ENCODE measurements at places on chromosomes 2 and 18.

DNA sequence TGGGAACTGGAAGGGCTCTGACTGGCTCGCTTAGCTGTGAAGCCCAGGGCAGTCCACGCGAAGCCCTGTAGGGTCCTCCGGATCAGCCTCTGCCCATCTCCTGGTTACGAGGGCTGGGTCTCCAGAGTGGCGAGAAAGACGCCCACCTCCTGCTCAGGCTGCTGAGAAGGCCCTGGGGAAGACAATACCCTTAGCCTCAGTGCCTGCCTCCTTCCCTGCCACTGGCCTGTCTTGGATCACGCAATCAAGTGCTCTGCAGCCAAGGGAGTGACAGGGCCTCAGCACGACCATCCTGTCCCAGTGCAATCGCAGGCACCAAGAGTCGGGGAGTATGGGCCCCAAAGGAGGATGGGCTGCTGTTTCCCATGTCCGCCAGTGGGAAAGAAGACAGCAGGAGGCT is 165.7 kb upstream of the GLI2 start:
- DNase-seq, result no peak

GRCh38 chr2:105782123-105782522 is 37.4 kb downstream of the NCK2 start:
- DNase-seq, result no peak

DNA sequence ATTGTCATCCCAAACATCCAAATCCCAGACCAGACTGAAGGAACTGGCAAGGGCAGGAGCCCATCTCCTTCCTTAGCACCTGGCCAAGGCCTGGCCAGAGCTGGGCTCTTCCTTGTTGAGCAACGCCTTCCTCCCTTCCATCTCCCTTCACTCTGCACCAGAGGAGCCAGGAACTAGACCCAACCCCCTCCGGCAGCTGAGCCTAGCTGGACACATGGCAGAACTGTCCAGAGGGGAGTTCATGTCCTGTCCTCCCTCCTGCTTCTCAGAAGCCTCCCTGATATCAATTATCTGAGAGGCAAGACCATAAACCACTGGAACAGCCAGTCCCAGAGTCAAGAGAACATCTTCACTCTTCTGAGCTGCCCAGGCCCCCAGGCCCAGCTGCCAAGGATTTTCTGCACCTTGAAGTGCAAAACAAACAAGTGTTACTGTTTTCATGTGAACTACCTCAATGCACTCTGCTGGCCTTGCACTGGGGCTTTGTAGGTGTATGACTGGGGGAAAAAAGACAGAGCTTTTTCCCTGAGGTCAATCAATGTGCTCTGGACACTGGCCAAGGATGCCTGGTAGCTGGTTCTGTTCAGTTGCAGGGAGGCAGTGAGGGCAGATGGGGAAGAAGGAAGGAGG is 107.6 kb upstream of the MSH6 start:
- no peak for DNase-seq

DNA sequence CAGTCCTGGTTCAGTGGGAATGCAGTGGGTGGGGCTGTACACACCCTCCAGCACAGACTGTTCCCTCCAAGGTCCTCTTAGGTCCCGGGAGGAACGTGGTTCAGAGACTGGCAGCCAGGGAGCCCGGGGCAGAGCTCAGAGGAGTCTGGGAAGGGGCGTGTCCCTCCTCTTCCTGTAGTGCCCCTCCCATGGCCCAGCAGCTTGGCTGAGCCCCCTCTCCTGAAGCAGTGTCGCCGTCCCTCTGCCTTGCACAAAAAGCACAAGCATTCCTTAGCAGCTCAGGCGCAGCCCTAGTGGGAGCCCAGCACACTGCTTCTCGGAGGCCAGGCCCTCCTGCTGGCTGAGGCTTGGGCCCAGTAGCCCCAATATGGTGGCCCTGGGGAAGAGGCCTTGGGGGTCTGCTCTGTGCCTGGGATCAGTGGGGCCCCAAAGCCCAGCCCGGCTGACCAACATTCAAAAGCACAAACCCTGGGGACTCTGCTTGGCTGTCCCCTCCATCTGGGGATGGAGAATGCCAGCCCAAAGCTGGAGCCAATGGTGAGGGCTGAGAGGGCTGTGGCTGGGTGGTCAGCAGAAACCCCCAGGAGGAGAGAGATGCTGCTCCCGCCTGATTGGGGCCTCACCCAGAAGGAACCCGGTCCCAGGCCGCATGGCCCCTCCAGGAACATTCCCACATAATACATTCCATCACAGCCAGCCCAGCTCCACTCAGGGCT is 17.5 kb upstream of the FAHD2A start:
- DNase-seq, result no peak

- no peak for DNase-seq
Observed at GRCh38 chr2:190446193-190446592, 38.0 kb downstream of the MFSD6 start.

GRCh38 chr2:27838502-27838901 is 51.7 kb downstream of the RBKS start:
- no peak for DNase-seq

DNA sequence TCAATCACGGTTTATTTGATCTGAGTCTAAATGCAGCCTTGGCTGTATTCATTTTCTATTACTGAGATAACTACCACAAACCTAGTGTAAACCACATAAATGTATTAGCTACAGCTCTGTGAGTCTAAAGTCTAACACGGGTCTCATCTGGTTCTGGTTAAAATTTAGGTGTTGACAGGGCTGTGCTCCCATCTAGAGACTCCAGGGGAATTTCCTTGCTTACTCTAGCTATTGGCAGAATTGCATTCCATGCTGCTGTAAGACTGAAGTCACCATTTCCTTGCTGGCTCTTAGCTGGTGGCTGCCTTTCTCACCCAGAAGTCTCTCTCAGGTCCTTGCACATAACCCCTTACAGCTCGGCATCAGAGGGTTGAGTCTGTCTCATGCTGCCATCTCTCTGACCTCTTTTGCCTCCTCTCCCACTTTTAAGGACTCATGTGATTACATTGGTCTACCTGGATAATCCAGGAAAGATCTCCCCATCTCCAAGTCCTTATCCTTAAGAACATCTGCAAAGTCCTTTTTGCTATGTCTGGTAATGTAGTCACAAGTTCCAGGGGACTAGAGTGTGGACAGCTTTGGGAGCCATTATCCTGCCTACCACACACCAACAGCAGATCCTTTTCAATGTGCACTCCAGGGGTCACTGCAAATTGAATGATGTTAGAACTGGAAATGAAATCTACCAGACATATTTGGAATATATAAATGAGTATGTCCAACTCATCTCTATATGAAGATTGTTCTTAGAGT is 207.0 kb upstream of the AGAP1 start:
- no peak for DNase-seq

GRCh38 chr2:15640261-15640711 is 48.6 kb downstream of the DDX1 start:
- no peak for DNase-seq

GRCh38 chr2:219718066-219718465 is 90.6 kb downstream of the SLC4A3 start:
- no peak for DNase-seq

- DNase-seq, result no peak
Observed at GRCh38 chr2:191995285-191995684, 148.4 kb upstream of the CAVIN2 start.

Measured in GM18507 (cell line).